GM19239 (cell line): ENCODE measurements at places on chromosomes 4 and X.

- DNase-seq: no peak
Observed at GRCh38 chr4:71814433-71814832, 30.6 kb upstream of the GC start.

GRCh38 chrX:134936542-134936941 is 54.2 kb upstream of the SMIM10 start:
- DNase-seq: no peak

DNA sequence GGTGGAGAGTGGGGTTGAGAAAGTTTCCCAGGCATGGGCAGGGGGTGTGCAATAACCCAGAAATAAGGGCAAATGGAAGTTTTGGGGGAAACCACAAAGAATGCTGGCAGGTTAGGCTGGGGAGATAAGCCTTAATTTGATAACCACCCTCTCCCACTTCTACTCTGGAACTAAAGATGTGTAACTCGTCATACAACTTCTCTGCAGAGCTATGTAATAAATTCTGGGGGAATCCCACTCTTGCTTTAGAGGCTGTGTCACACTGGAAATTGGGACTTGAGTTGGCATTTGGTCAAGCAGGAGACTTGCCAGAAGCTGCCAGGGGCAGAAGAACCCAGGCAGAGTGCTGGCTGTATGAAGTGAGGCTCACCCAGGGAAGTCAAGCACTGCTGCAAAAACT is 170.9 kb upstream of the CPEB2 start:
- no peak for DNase-seq

DNA sequence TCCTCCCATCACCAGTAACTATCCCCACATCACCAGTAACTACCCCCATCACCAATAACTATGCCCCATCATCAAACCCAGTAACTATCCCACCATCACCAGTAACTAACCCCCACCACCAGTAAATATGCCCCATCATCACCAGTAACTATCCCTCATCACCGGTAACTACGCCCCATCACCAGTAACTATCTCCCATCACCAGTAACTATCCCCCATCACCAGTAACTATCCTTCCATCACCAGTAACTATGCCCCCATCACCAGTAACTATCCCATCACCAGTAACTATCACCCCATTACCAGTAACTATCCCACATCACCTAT is 2.9 kb downstream of the ASMTL start:
- DNase-seq: no peak

- no peak for DNase-seq
Observed at GRCh38 chrX:46754586-46755061, 4.3 kb downstream of the SLC9A7 start.

- DNase-seq: no peak
Observed at GRCh38 chr4:6956087-6956433, 46.4 kb downstream of the TBC1D14 start.

DNA sequence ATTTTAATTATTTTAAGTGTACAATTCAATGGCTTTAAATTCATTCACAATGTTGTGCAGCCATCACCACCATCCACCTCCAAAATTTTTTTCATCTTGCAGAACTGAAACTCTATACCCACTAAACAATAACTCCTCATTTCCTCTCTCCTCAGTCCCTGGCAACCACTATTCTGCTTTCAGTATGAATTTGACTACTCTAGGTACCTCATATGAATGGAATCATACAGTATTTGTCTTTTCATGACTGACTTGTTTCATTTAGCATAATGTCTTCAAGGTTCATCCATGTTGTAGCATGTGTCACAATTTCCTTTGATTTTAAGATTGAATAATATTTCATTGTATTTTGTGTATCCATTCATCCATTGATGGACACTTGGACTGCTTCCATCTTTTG is 46.9 kb downstream of the KIF4A start:
- DNase-seq: no peak

- DNase-seq: no peak
Observed at GRCh38 chrX:77389891-77390290, 57.3 kb upstream of the FGF16 start.

DNA sequence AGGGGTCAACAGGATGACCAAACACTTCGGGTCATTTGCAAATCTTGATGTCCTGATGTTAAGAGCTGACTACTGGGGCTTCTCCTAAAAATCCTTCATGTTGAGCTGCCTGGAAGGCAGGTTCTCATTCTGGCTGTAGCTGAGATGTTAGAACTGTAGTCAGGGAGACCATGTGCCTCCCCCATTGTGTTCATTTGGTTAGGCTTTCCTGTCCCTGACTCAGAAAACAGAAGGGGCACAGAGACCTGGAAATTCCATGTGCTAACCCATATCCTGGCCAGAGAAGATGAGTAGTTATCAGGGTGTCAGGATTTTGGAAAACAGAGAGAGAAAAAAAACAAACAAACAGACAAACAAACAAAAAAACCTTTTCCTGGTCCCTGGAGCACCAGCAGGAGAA is 177.5 kb downstream of the AR start:
- no peak for DNase-seq
